ENCODE measurements at places on chromosomes 4 and X. TPM values are rescaled to one million over a fixed set of nuclear protein-coding genes. Genes with fewer than 3 reads are reported as not detected.

CEP44 gene
- 10.6 TPM for total RNA-seq

DNA sequence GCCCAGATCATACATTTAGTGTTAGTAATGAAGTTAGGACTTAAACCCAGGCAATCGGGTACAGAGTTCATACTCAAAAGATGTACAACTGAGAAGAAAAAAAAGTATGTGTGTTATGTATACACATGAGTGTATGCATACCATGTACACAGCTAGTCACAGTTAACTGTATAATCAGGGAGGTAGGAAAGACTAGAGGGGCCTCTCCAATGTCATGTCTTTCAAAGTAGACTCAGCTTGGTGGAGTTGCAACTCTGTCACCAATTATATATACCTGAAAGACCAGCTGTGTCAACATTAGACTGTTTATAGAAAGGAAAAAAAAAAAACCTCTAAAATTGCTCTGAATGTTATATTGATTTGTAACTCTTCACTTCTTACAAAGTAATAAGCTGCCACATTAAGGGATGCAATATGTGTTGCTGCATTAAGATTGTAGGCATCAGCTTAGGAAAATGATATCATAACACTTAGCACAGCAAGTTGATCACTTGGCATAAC lies 167.5 kb downstream of the DCTD start:
- DNase-seq, result no peak
- no peaks in the 10 kb centered on the region for H3K27me3 ChIP-seq
- no peaks in the 10 kb centered on the region for H3K4me1 ChIP-seq
- H3K27ac ChIP-seq, result no peak overlapping the region
- no peaks in the 10 kb centered on the region for H3K36me3 ChIP-seq

- no peaks in the 10 kb centered on the region for H3K27me3 ChIP-seq
- no peak for DNase-seq
- no peaks in the 10 kb centered on the region for H3K4me1 ChIP-seq
- no peak overlapping the region for H3K27ac ChIP-seq
These were observed 142.0 kb downstream of the CAMK2D start for GRCh38 chr4:113619526-113619925.

- peaks cover 12% of the 10 kb centered on the region for H3K36me3 ChIP-seq
- no peaks in the 10 kb centered on the region for H3K4me1 ChIP-seq
- H3K27me3 ChIP-seq, result no peaks in the 10 kb centered on the region
- H3K4me3 ChIP-seq, result no peak overlapping the region
- no peak overlapping the region for H3K27ac ChIP-seq
These were observed 141.0 kb downstream of the MAB21L2 start for GRCh38 chr4:150722908-150723362.

DNA sequence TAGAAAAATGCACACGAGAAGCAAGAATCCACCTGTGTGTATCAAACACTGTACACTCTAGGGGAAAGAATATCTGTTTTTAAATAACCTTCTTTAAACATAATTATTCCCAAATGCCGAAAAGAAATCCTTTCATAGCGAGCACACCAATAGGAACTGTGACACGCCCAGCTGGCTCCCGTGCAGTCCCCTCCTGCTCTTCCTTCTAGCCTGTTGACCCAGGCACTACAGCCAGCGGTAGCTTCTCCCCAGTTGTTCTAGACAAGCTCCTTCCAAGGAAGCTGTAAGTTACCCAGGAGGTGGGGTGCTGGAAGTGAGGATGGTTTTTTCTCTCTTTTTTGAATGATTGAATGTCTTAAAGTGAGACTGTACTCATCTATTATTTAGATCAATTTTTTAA lies 19.5 kb upstream of the NOCT start:
- H3K27ac ChIP-seq, result no peak overlapping the region
- H3K36me3 ChIP-seq, result no peaks in the 10 kb centered on the region
- no peak for DNase-seq
- H3K4me1 ChIP-seq, result no peaks in the 10 kb centered on the region
- H3K4me3 ChIP-seq, result no peak overlapping the region
- no peaks in the 10 kb centered on the region for H3K27me3 ChIP-seq
